ENCODE measurements at places on chromosomes 7 and 10. TPM values are rescaled to one million over a fixed set of nuclear protein-coding genes. Genes with fewer than 3 reads are reported as not detected.

Gene TFPI2
- 152 TPM for total RNA-seq

Gene WEE2
- not detected for total RNA-seq

Gene CHAT
- total RNA-seq, result not detected

Gene TAS2R3
- total RNA-seq, result not detected

Gene NSUN5
- total RNA-seq, result 11.9 TPM

Gene EIF3B
- total RNA-seq, result 150 TPM

Gene NKX1-2
- not detected for total RNA-seq

Gene PNLIP
- total RNA-seq, result not detected

Gene NUP42
- total RNA-seq, result 25.9 TPM

Gene MOGAT3
- total RNA-seq, result not detected

Gene TDRD1
- not detected for total RNA-seq

Gene IFIT1B
- not detected for total RNA-seq

- DNase-seq, result no peak
Observed at GRCh38 chr10:79250259-79250658, 97.0 kb upstream of the PPIF start.

- no peak for DNase-seq
Observed at GRCh38 chr7:15687546-15688278, 1.2 kb upstream of the MEOX2 start.

DNA sequence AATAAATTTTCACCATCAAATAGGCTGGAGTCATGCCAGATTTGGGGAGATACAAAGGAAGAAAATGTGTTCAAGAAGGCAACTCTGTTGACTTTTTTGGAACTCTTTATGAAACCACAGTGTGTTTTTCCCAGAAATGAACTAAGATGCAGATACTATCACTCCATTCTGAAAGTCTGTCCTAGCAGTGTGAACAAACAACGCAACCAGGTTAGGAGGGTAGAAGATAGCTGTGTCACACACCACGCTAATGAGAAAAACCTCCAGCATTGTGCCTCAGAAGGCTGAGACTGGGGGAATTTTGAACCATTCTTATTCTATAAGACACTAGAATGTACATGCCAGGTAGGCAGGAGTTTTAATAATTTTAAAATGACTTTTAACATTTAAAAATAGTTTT lies 15.9 kb upstream of the ATP6V0A4 start:
- DNase-seq, result no peak

- DNase-seq, result no peak
Observed at GRCh38 chr10:92997620-92998019, 63.0 kb upstream of the CYP26C1 start.

DNA sequence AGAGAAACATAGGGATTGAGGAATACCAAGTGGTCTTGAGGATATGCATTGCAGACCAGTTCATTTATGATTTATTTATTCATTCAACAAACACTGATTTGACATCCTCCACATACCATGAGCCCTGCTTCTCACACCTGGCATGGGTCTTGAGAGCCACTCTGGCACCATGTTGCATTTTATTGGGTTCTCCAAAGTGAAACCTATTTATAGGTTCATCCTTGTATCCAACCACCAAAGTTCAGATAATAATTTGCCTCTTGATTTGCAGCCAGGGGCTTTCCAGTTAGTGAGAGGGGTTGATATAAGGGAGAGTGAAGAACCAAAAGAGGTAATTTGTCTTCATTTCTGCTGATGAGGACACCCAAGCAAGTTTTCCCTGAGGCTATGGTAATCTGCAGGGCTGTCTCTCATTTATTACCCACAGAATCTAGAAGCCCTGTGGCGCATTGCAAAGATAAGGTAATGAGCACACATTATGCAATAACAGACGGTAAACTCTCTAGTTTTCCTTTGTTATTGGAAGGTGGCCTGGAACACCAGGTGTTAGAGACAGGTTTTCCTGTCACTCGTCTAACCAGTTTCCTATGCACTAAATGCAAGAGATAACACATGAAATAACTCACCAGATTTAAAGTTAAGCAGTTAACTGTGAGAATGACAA lies 28.8 kb upstream of the ICA1 start:
- no peak for DNase-seq

- DNase-seq, result no peak
Observed at GRCh38 chr10:49081547-49082275, 33.6 kb downstream of the VSTM4 start.

DNA sequence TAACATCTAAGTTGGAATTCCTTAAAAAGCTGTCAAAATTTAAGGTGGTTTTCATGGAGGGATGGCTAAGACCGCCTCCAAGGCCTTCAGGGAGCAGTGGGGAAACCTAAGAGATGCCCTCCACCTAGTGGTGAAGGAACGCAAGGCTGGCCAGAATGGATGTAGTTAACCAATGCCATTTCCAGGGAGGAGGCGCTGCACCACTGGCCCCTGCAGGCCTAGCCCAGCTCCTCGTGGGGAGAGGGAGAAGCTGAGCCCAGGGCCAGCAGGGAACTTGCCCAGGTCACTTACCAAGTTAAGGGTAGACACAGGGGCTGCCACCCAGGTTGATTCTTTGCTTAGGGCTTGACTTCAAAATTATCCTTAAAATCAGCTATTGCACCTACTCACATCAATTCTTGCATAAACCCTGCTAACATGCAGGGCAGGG lies 32.0 kb downstream of the FIGNL1 start:
- peak; percentile 55 for DNase-seq

GRCh38 chr7:4663239-4664018 lies 18.7 kb upstream of the FOXK1 start:
- DNase-seq, result no peak

DNA sequence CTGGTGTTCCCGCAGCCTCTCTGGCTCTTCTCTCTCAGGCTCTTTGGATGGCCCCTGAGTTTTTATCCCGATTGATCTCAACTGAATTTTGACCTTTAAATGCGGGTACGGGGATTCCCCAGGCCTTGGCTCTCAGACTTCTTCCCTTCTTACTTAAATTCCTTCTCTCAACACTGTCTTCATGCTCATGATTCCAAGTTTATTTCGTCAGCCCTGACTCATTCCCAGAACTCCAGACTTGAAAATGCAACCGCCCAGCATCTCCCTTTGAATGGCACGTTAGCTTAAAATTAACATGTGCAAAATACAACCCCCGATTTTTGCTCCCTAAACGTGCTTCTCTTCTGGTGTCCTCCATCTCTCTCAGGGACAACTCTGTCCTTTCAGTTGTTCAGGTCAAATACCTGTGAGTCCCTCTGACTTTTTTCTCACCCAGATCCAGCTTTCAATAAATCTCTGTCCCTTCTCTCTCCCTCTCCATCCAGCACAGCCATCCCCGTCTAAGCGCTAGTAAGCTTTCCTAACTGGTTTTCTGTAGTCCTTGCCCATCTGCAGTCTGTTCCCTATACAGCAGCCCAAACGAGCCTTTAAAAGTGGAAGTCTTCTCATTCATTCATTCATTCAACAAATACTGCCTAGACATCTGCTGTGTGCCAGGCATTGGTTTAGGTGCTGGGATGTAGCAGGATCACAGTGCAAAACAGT lies 7.1 kb downstream of the HECW1 start:
- no peak for DNase-seq

DNA sequence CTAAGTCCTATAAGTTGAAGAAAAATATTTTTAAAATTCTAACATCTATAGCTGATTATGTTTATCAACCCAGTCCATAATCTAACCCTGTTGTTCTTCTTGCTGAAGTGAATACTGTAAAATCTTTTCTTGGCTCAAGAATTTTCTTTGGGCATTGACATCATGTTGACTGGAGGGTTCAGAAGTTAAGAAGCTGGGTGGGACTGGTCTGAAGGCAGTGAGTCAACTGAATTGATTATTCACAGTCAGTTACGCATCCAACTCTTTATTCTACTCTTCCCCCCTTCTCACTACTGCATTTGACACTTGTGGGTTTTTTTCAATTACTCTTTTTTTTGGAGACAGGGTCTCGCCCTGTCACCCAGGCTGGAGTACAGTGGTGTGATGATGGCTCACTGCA lies 31.0 kb downstream of the DENND2A start:
- no peak for DNase-seq

- no peak for DNase-seq
Observed at GRCh38 chr7:1368682-1369571, 90.3 kb downstream of the MICALL2 start.

DNA sequence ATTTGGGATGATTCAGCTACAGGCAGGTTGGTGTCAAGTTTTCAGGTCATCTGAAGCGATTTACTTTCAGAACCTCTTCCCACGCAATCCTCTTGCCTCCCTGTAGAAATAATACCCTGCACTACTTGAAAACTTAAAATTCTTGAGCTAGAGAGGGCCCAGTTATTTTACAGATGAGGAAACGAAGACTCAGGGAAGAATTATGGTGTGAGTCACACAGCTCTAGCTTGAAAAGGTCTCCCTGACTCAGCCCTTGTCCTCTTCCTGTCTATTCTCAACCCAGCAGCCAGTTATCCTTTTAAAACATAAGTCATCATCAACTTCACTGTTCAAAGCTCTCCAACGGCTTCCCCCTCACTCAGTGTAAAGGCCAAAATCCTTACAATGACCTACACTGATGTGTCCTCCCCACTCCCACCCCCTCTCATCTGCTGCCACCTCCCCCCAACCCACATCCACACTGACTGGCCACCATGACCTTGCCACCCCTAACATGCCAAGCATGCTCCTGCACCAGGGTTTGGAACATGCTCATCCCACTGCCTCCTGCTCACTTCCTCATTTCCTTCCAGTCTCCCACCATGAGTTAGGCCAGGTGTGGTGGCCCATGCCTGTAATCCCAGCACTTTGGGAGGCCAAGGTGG lies 3.4 kb downstream of the DNMBP start:
- peak; percentile 76 for DNase-seq

GRCh38 chr7:84536271-84536870 lies 341.8 kb upstream of the SEMA3A start:
- no peak for DNase-seq

GRCh38 chr7:151423936-151424335 lies 14.1 kb upstream of the WDR86 start:
- DNase-seq, result no peak

- no peak for DNase-seq
Observed at GRCh38 chr10:70932392-70933196, 44.2 kb upstream of the PCBD1 start.

DNA sequence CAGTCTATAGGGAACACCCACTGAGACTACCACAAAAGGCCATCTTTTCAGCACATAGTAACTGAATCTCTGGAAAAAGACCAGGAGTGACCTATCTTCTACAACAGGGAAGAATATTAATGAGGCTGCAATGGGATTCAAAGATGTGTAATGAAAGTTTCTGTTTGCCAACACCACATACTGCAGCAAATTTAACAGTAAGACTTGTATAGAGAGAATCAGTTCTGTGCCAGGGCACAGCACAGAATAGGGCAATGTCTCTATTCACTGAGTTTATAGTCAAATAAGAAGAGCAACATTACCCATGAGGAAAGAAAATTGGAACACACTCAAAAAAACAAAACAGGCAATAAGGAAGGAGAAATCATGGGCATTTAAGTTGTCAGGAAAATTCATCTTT lies 91.4 kb upstream of the PTN start:
- DNase-seq, result no peak

- no peak for DNase-seq
Observed at GRCh38 chr7:29161231-29161630, 14.9 kb upstream of the CPVL start.

DNA sequence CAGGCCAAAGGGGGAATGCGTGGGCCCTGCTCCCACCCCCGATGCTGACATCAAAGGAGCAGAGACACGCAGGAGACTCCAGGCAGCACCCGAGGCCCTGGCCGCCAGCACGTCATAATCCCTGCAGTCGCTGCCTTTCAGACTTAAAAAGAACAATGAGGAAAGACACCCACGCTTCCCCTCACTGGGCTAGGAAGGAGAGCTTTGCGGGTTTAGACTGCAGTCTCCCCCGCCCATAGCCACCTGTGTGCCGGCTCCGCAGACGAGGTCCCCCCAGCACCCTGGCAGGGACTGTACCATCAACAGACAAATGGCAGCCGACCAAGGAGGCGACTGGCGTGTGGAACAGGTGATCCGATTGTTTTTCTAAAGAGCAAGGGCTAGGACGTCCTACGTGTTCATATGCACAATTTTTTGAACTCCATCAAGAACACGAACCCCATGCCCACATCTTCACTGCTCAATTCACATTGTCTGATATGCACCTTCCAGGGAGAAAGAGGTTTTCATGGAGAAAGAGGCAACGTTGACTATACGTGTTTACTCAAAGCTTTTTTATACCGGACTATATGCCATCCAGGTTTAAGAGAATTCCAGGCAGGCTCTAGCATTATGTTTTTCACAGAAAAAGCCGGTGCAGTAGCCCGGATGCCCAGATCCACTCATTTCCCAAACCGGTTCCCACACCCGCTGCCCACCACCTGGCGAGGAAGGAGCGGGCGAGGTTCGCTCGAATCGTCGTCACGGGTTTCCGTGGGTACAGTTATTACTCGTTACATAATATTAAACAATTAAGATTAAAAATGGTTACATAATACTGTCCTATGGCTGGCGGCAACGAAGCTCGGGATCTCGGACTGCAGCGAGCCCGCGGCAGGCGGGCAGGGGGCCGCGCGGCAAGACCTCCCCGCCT lies 1.1 kb downstream of the GRB10 start:
- no peak for DNase-seq

DNA sequence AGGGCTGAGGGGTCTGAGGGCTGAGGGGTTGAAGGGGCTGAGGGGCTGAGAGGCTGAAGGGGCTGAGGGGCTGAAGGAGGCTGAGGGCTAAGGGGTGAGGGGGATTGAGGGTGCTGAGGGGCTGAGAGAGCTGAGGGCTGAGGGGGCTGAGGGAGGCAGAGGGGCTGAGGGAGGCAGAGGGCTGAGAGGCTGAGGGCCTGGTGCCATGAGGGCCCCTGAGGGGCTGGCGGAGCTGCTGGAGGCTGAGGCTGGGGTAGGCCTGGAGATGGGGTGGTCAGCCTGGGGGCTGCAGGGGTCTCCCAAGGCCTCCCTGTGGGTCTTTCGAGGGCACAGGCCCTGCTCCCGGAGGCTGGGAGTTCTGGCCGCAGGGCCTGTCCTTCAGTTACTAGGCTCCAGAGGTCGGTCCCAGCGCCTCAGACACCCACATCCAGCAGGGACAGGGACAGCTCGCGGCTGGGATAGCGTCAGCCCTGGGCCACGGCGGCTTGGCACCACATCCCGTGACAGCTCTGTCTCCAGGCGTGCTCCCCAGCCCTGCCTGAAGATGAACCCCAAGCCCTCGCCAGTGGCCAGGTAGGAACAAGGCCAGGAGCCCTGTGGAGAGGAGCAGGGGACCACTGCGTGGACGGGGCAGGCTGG lies 16.9 kb downstream of the MYO1G start:
- no peak for DNase-seq

DNA sequence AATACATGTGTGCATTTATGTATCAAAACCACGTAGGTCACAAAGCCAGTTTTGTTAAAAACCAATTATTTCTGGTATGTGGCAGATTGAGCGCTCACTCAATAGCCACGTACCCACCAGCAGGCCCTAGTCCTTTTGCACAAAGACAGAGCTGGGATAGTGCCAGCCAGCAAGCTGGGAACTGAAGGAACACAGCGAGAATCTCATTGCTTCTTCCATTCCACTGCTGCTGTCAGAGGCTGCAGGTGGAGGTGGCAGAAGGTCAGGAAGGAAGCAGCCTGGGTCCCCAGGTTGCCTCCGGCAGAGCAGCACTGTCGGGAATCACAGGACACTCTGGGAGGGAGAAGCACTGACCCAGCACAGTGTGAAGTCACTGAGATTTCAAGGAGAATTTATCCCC lies 385.5 kb upstream of the PFKP start:
- DNase-seq, result no peak

GRCh38 chr7:108156897-108157605 lies 26.9 kb upstream of the LAMB4 start:
- DNase-seq, result no peak

- DNase-seq, result no peak
Observed at GRCh38 chr10:77799352-77799751, 127.2 kb downstream of the DLG5 start.

All from glomerular endothelial cell (primary cell).